ENCODE measurements at places on chromosomes 7 and 10. TPM values are rescaled to one million over a fixed set of nuclear protein-coding genes. Genes with fewer than 3 reads are reported as not detected.

Gene NPC1L1
- not detected for total RNA-seq

Gene FGFBP3
- total RNA-seq, result 0.51 TPM

Gene CDHR1
- total RNA-seq, result 0.25 TPM

Gene C7orf57
- total RNA-seq, result not detected

Gene TMEM139
- total RNA-seq, result not detected

Gene ENTPD1
- 6.2 TPM for total RNA-seq

Gene NOS3
- 28.4 TPM for total RNA-seq

Gene TMEM229A
- total RNA-seq, result not detected

Gene TDRD1
- total RNA-seq, result not detected

Gene AKR1C3
- 173 TPM for total RNA-seq

Gene GPC2
- total RNA-seq, result 1.9 TPM

Gene SPDYE11
- total RNA-seq, result not detected

Gene TLX1
- total RNA-seq, result not detected

DNA sequence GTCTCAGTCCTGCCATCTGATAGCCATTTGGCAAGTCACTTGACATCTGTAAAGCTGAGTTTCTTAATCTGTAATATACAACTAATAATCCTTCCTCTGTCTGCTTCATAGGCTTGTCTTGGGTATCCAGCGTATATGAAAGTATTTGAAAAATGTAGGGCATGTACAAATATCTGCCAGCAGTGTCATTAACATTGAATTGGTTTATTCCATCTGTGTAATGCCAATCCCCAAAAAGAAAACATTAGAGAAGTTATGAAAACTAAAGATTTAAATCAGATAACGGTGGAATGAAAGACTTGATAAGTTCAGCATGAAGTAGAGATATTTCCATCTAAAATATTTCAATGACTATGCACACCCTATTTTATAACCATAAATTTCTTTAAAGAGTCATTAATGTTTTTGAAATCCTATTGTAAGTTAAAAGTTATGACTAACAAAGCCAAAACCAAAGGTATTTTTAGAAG, 9.8 kb upstream of the RTKN2 start:
- no peak for DNase-seq

DNA sequence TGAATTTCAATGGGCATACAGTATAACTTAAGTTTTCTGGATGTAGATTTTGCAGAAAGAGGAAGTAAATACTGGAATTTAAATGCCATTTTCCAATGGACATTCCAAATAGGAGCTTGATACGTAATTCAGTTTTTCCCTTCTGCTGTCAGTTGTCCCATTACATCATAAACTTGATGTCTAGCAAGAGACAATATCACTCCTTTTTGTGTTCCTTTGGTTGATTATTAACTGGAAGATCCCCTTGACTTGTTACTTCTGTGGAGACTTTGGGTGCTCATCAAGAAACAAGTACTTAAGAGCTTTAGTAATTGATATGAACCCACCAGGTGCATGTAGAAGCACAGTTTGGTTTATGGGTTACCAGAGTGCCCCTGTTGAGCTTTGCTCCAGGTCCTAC, 116.1 kb downstream of the ST7 start:
- DNase-seq, result no peak

- no peak for DNase-seq
Observed at GRCh38 chr10:15320522-15321203, 50.4 kb downstream of the FAM171A1 start.

- peak; percentile 45 for DNase-seq
Observed at GRCh38 chr7:15801551-15801950, 115.1 kb upstream of the MEOX2 start.

- no peak for DNase-seq
Observed at GRCh38 chr7:45026013-45026412, 26.0 kb downstream of the CCM2 start.

GRCh38 chr7:159027789-159028507, 116.7 kb downstream of the VIPR2 start:
- DNase-seq, result no peak

DNA sequence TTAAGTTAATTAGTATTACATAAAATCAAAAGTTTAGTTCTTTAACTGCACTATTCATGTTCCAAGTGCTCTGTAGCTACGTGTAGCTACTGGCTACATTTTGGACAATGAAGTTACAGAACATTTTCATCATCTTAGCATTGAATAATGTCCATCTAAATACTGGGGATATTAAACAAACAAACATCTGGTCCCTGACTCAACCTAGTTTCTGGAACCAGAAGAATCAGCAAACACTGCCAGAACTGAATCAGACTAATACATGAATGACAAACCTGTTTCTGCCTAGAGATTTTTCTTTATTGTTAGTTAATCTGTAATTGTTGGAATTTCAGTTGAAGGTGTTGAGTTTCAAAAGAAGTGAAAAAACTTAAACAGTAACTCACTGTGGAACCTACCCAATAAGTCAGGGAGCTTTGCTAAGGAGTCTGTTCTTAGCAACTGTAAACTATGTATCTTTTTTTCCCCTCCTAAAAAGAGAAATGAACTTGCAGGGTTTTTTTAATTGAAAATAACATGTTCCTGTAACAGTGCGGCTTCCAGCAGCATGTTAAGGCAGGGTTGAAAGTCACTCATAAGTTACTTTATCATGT, 58.3 kb downstream of the CDK13 start:
- peak; percentile 20 for DNase-seq

GRCh38 chr7:2922348-2922691, 78.2 kb upstream of the GNA12 start:
- DNase-seq, result no peak

GRCh38 chr10:71266918-71267442, 52.1 kb upstream of the SLC29A3 start:
- no peak for DNase-seq

- DNase-seq, result no peak
Observed at GRCh38 chr10:3287572-3288445, 115.2 kb upstream of the PITRM1 start.

- no peak for DNase-seq
Observed at GRCh38 chr10:119478111-119478802, 64.3 kb downstream of the RGS10 start.

- no peak for DNase-seq
Observed at GRCh38 chr7:4712281-4713182, 30.4 kb downstream of the FOXK1 start.

DNA sequence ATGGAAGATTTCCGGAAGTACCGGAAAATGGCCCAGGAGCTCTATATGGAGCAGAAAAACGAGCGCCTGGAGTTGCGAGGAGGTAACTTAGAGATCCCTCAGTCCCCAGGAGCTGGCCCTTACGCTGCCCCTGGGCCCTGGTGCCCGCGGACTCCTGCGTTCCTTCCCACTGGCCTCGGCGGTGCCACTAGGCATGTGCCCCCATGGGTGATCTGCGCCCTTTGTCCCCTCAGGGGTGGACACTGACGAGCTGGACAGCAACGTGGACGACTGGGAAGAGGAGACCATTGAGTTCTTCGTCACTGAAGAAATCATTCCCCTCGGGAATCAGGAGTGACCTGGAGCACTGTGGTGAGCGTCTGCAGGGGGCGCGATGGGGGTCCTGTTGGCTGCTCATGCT, 24.2 kb upstream of the CHST12 start:
- no peak for DNase-seq

- no peak for DNase-seq
Observed at GRCh38 chr10:80491251-80492102, 37.4 kb downstream of the TSPAN14 start.

- DNase-seq, result peak; percentile 46
Observed at GRCh38 chr7:157432957-157433576, 96.3 kb downstream of the DNAJB6 start.

DNA sequence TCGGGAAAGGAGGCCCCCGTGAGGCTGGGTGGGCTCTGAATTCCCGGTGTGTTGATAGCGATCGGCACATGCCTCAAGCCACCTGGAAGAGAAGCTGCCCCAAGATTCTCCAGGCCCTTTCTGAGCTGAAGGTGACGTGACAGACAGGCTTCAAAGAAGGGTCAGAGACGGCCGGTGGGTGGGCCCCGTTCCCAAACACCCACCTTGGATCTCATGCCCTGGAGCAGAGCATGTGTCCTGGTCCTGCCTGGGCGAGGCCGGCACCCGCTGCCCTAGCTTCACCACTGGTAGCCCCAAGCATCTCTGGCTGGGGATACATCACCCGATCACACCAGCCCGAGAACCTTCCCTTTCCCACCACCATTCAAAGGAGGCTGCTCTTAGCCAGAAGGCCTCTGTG, 399.0 kb downstream of the DNAJB6 start:
- DNase-seq, result no peak

GRCh38 chr10:876438-876837, 55.1 kb downstream of the LARP4B start:
- DNase-seq, result no peak

DNA sequence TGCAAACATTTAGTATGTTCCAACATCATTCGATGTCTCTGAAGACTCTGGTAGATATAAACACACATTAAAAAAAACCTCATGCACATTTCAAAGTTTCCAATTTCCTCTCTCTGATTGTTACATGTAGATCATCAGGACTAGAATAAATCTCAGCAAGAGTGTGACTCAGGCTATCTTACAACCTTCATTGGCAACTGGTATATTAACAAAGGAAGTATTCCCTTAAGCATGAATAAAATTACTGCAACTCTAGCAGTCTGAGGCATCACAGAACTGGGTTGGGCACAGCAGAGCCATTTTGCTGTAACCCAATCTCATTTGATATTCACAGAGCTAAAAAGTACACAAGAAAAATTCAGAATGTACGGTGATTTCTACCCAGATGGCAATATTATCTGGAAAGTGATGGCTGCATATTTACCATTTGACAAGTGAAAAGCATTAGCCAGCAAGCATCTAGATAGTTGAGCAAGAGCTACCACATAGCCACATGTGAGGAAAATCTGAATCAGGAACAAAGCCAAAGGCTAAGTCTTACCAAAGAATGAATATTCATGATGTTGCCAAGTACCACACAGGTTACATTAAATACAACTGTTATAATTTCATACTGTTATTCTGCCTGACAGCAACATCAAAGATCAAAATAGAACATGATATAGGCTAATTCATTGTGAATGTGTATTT, 232.2 kb downstream of the CRPPA start:
- no peak for DNase-seq

DNA sequence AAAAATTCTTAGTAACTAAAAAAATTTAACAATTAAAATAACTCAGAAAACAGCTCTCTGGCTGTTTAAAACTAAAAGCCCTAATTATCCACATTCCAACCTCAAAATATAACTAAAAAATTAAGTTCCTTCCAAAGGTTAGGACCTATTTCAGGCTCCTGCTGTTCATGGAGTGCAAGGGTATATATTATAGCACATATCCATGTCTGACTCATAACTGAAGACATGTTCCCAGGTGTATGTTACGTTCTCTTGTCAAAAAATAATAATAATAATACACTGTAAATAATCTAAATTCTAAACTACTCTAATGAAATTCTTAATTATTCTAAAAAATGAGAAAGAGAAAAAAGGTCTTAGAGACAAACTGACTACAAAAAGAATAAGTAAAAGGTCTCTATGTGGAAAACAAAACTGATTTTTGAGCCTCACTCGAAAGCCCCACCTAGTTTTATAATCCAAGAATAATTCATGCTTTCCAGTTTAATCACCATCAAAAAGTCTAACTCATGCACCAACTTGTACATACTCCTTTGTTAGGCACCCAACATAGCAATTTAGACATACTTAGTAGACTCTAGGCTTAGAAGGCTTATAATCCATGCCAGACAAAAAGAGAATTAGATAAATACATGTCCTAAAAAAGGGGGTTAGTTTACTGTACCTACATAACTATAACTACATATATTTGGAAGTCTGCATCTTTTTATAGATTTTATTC, 171.4 kb downstream of the KMT2E start:
- no peak for DNase-seq

- peak; percentile 48 for DNase-seq
Observed at GRCh38 chr10:79905322-79906314, 43.3 kb downstream of the SFTPD start.

Data from dermis microvascular lymphatic vessel endothelial cell (primary cell).